ENCODE measurements at places on chromosomes 5 and 9.
A peak's percentile ranks its signal among the peaks of the same experiment; 100 is the strongest.

GRCh38 chr5:116738239-116738614 lies 163.6 kb upstream of the SEMA6A start:
- no peak for DNase-seq

DNA sequence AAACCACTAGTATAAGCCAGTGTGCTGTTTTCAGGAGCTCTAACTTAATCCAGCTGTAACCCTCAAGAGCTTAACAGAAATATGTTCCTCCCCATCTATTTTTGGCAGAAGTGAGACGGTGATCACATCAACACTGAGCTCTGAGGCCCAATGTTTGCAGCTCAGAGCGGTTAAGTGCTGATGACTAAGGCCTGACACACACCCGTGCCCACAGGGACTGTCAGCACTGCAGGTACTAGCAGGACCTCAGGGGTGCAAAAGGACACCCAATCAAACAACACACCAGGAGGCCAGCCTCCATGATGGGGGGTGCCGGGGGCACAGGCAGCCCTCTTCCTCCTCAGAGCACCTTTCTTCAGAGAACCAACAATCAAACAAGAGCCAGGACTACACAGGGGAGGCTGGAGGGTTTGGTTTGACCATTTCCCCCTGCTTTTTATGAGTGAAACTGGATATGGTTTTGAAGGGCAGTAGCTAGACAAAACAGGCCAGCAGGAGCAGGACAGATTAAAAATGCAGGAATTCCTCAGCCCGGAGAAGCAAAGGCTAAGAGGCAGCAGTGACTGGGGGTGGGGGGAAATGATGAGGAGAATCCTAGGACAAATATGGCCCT lies 61.3 kb downstream of the RAPGEF1 start:
- DNase-seq, result peak; percentile 78

DNA sequence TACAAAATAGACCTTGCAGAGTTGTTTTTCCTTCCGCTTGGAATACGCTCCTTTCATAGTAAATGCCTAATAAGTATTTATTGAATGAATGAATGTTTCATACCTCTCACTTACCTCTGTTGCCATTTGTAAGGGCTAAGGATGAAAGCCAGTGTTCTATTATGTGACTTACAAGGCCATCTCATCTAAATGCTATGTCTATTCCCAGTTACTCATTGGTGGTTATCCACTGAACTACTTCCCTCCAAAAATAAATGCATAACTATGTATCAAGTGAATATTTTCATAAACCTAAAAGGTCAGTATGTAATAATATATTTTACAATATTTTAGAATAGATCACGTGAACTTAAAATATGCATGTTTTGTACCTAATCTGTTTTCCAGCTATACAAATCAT lies 670.5 kb upstream of the RGMB start:
- no peak for DNase-seq

- DNase-seq, result no peak
Observed at GRCh38 chr5:58450018-58450417, 9.9 kb downstream of the PLK2 start.

- no peak for DNase-seq
Observed at GRCh38 chr9:91694081-91694870, 255.8 kb downstream of the ROR2 start.

DNA sequence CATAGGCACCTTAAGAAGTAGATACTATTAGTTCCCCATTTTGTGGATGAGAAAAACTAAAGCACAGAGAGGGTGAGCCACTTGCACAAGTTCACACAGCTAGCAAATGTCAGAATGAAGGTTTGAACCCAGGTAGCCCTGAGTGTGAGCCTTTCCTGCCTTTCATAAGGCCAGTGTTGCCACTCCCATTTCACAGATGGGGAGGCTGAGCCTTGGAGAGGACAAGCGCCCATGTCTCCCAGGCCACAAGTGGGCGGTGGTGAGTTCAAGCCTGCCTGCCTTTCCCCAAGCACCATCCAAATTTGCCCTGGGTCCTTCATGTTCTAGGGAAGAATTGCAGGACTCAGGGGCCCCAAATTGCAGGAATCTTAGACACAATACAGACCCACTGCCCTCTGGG lies 50.6 kb downstream of the LHX2 start:
- DNase-seq, result no peak

DNA sequence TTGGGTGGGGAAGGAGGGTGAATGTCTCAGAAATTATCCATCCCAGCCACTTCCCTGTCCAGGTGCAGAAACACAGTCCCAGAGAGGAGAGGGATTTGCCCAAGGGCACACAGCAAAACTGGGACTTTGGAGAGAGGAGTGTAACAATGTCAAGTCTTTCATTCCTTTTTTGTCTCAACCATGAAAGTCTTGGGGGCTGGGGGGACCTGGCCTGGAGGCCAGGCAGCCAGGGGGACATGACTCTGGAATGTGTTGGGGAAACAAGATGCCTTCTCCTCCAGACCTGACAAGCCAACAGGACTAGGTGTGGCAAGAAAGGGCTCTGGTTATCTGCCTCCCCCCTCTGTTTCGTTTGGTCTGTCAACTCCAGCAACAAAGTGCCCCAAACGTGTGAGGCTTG lies 13.9 kb upstream of the HAND1 start:
- no peak for DNase-seq
